ENCODE measurements at places on chromosomes 12 and 14.

GRCh38 chr12:106455111-106455510, 97.6 kb downstream of the POLR3B start:
- DNase-seq: no peak

GRCh38 chr12:74334780-74335179, 202.9 kb upstream of the ATXN7L3B start:
- peak; percentile 83 for DNase-seq

DNA sequence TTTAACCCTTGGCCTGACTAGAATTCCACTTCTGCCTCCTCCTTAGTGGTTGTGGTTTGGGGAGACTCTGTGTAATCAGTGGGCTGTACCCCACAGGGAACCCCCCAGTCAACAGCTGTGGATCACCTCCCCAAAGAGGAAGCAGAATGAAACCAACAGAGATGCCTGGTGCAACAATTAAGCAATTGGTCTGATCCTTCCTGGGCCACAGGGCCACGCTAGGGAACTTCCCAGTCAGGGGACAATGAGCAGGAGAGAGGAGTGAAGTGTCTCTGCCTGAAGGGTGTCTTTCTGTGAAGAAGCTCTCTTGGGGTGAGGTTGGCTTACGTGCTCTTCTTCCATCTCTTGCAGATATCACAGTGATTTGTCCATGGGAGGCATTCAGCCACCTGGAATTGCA, 8.2 kb downstream of the PDE6H start:
- no peak for DNase-seq

GRCh38 chr12:28872654-28873268, 276.3 kb upstream of the FAR2 start:
- DNase-seq: peak; percentile 47

Measured in NCI-H1105 treated with DMSO at 0.1 percent for 48 hours (cell line).